ENCODE measurements at places on chromosomes 11 and 22. TPM values are rescaled to one million over a fixed set of nuclear protein-coding genes. Genes with fewer than 3 reads are reported as not detected.

DNA sequence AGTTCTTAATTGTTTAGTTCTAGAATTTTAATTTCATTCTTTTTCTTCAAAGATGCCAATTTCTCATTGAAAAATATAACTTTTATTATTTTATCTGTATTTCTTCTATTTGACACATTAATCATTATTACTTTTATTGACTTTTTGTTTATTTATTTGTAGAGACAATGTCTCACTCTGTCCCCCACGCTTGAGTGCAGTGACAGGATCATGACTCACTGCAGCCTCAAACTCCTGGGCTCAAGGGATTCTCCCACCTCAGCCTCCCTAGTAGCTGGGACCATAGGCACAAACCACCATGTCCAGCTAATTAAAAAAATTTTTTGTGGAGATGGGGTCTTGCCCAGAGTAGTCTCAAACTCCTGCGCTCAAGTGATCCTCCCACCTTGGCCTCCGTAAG, 30.3 kb upstream of the FBLN1 start:
- no peak overlapping the region for H3K27ac ChIP-seq
- H3K27me3 ChIP-seq, result no peaks in the 10 kb centered on the region
- H3K36me3 ChIP-seq, result no peaks in the 10 kb centered on the region
- no peak for DNase-seq
- H3K4me1 ChIP-seq, result no peaks in the 10 kb centered on the region

DNA sequence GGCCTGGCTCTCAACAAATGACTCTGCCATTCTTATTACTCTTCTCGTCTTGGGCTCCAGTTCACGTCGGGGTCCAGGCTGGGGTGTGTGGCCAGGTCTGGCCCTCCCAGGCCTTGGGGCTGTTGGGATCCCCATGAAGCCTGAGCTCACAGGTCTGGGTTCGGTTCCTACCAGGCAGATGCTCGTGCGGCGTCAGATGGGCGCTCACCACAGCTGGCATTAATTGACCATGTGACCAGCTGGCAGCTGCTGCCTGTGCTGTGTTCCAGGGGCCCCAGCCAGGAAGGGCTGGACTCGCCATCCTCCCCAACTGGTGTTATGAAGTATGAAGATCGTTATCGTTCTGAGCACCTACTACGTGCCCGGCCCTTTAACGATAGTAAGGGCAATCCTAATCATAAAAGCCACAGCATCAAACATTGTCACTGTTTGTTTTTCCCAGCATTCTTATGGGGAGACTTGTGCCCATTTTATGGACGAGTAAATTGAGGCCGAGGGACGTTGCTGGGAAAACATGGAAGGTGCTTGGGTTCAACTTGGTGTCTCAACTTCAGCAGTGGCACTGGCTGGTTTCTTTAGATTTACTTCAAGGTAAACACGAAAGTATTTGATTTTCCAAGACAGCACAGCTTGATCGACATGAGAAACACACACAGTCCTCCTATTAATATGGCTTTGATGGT, 26.8 kb upstream of the CACNG2 start:
- H3K27me3 ChIP-seq, result no peaks in the 10 kb centered on the region
- no peaks in the 10 kb centered on the region for H3K4me1 ChIP-seq
- no peaks in the 10 kb centered on the region for H3K36me3 ChIP-seq
- no peak overlapping the region for H3K4me3 ChIP-seq
- H3K27ac ChIP-seq, result no peak overlapping the region

- H3K27ac ChIP-seq, result peak overlapping the region; percentile 75
- peaks cover 63% of the 10 kb centered on the region for H3K4me1 ChIP-seq
- no peaks in the 10 kb centered on the region for H3K27me3 ChIP-seq
- DNase-seq, result no peak
Measured at GRCh38 chr22:40218152-40218551, 40.4 kb downstream of the TNRC6B start.

Gene RAG2
- polyA plus RNA-seq, result not detected

GRCh38 chr22:50528682-50529415, 963 bp downstream of the TYMP start:
- H3K4me1 ChIP-seq, result peaks cover 71% of the 10 kb centered on the region
- no peaks in the 10 kb centered on the region for H3K36me3 ChIP-seq
- DNase-seq, result peak; percentile 17
- H3K27me3 ChIP-seq, result no peaks in the 10 kb centered on the region
- peak overlapping the region; percentile 96 for H3K27ac ChIP-seq
- no peak overlapping the region for H3K4me3 ChIP-seq

DNA sequence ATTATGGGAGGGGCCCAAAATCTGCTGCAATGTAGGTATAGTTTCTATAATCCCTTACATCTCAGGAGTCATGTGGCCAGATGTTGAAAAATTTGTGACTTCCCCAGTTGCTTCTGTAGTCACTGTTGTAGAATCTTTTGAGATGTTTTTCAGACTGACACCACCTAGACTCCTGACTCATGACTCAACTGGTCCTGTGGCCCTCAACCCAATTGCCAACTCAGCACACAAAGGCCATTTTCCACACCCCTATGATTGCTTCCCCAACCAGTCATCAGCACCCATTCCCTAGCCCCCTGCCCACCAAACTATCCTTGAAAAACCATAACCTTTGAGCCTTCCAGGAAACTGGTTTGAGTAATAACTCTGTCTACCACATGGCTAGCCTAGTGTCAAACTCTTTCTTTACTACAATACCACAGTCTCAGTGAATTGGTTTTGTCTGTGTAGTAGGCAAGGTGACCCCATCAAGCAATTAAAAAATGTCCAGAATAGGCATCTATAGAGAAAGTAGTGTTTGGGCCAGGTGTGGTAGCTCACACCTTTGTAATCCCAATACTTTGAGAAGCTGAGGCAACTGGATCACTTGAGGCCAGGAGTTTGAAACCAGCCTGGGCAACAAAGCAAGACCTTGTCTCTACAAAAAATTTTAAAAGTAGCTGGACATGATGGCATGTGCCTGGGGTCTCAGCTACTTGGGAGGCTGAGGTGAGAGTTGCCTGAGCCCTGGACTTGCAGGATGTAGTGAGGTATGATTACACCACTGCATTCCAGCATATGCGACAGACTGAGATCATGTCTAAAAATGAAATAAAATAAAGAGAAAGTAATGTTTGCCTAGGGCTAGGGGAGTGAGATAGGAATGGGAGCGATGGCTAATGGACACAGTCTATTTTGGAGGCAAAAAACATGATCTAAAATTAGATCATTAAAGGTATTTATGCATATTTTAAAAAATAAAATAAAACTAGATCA, 24.1 kb upstream of the FEZ1 start:
- H3K36me3 ChIP-seq, result no peaks in the 10 kb centered on the region
- H3K4me3 ChIP-seq, result no peak overlapping the region
- H3K27me3 ChIP-seq, result no peaks in the 10 kb centered on the region
- H3K4me1 ChIP-seq, result peaks cover 1% of the 10 kb centered on the region

- H3K4me3 ChIP-seq, result no peak overlapping the region
- H3K36me3 ChIP-seq, result no peaks in the 10 kb centered on the region
- no peak for DNase-seq
Measured at GRCh38 chr22:28766628-28767027, 5.9 kb upstream of the CCDC117 start.

- peak; percentile 63 for DNase-seq
- H3K27ac ChIP-seq, result peak overlapping the region; percentile 89
- peak overlapping the region; percentile 91 for H3K4me3 ChIP-seq
- peaks cover 26% of the 10 kb centered on the region for H3K4me1 ChIP-seq
Measured at GRCh38 chr11:118434123-118434552, 2.2 kb upstream of the KMT2A start.

- no peak overlapping the region for H3K27ac ChIP-seq
- H3K36me3 ChIP-seq, result no peaks in the 10 kb centered on the region
- no peak for DNase-seq
- H3K4me1 ChIP-seq, result no peaks in the 10 kb centered on the region
Measured at GRCh38 chr22:44995715-44996114, 14.1 kb downstream of the PHF21B start.

Gene STK33
- polyA plus RNA-seq, result not detected

Gene NTM
- polyA plus RNA-seq, result not detected

GRCh38 chr22:36552289-36552688, 23.3 kb upstream of the EIF3D start:
- no peak overlapping the region for H3K4me3 ChIP-seq
- no peaks in the 10 kb centered on the region for H3K36me3 ChIP-seq
- peaks cover 4% of the 10 kb centered on the region for H3K27me3 ChIP-seq
- no peak overlapping the region for H3K27ac ChIP-seq
- DNase-seq, result no peak

Gene MYEOV
- polyA plus RNA-seq, result not detected

- DNase-seq, result no peak
- no peak overlapping the region for H3K4me3 ChIP-seq
- no peak overlapping the region for H3K27ac ChIP-seq
- H3K4me1 ChIP-seq, result no peaks in the 10 kb centered on the region
Measured at GRCh38 chr11:83303316-83303715, 17.1 kb upstream of the CCDC90B start.

- no peaks in the 10 kb centered on the region for H3K27me3 ChIP-seq
- H3K4me1 ChIP-seq, result no peaks in the 10 kb centered on the region
- DNase-seq, result no peak
- H3K36me3 ChIP-seq, result no peaks in the 10 kb centered on the region
- H3K27ac ChIP-seq, result no peak overlapping the region
Measured at GRCh38 chr22:42400811-42401534, 31.2 kb downstream of the NFAM1 start.

GRCh38 chr11:134503100-134503499, 91.1 kb upstream of the B3GAT1 start:
- H3K27ac ChIP-seq, result no peak overlapping the region
- H3K36me3 ChIP-seq, result no peaks in the 10 kb centered on the region
- DNase-seq, result no peak
- no peaks in the 10 kb centered on the region for H3K27me3 ChIP-seq
- no peak overlapping the region for H3K4me3 ChIP-seq
- H3K4me1 ChIP-seq, result no peaks in the 10 kb centered on the region

GRCh38 chr11:10352921-10353550, 48.2 kb downstream of the ADM start:
- no peak overlapping the region for H3K4me3 ChIP-seq
- H3K27me3 ChIP-seq, result peaks cover 12% of the 10 kb centered on the region
- H3K36me3 ChIP-seq, result no peaks in the 10 kb centered on the region
- H3K27ac ChIP-seq, result no peak overlapping the region
- no peak for DNase-seq
- H3K4me1 ChIP-seq, result no peaks in the 10 kb centered on the region

Gene PATE2
- not detected for polyA plus RNA-seq

- H3K27ac ChIP-seq, result no peak overlapping the region
- H3K4me1 ChIP-seq, result no peaks in the 10 kb centered on the region
- no peak overlapping the region for H3K4me3 ChIP-seq
- H3K36me3 ChIP-seq, result no peaks in the 10 kb centered on the region
Measured at GRCh38 chr11:103676413-103676812, 360.0 kb upstream of the DDI1 start.

GRCh38 chr22:44891293-44891747, 118.5 kb downstream of the PHF21B start:
- no peaks in the 10 kb centered on the region for H3K36me3 ChIP-seq
- H3K27ac ChIP-seq, result no peak overlapping the region
- no peak for DNase-seq
- H3K27me3 ChIP-seq, result no peaks in the 10 kb centered on the region
- no peaks in the 10 kb centered on the region for H3K4me1 ChIP-seq

DNA sequence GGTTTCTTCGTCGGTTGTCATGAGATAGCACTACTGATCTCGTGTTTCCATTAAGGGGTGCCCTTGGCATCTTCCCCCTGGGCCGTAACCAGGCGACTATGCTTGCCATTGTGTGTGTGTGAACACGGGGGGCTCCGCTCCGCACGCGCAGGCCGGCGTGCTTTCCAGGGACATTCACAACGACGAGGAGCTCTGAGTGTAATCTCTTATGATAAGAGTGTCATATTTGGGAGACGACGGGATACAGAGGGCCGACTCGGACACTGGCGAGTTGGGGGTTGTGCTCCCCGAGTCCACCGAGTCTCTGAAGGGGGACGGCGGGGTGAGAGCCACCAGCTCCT, 170.9 kb upstream of the CTSC start:
- no peaks in the 10 kb centered on the region for H3K36me3 ChIP-seq
- H3K4me3 ChIP-seq, result no peak overlapping the region
- peaks cover 11% of the 10 kb centered on the region for H3K4me1 ChIP-seq
- peaks cover 42% of the 10 kb centered on the region for H3K27me3 ChIP-seq
- no peak overlapping the region for H3K27ac ChIP-seq

- no peak overlapping the region for H3K27ac ChIP-seq
- H3K27me3 ChIP-seq, result no peaks in the 10 kb centered on the region
- no peaks in the 10 kb centered on the region for H3K4me1 ChIP-seq
Measured at GRCh38 chr11:83862691-83863090, 576.5 kb upstream of the CCDC90B start.

GRCh38 chr11:133506551-133507094, 25.7 kb downstream of the OPCML start:
- no peak overlapping the region for H3K4me3 ChIP-seq
- no peaks in the 10 kb centered on the region for H3K4me1 ChIP-seq
- H3K27me3 ChIP-seq, result no peaks in the 10 kb centered on the region

Gene GLYATL1
- not detected for polyA plus RNA-seq

DNA sequence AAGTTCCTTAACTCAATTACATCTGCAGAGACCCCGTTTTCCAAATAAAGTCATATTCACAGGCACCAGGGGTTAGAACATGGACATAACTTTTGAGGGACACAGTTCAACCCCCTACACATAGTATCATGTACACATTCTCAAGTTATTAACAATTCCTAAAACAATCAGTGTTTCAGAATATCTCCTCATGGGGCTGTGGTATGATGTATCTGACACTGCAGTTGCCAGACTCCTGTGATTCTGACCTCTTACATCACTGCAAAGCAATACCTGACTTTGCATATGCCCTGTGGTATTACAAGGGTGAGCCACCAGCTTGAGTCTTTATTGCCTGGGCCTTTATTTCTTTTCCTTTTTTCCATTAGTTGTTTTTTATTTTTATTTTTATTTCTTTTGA, 141.7 kb downstream of the COMMD9 start:
- no peak overlapping the region for H3K4me3 ChIP-seq
- no peaks in the 10 kb centered on the region for H3K36me3 ChIP-seq
- no peaks in the 10 kb centered on the region for H3K27me3 ChIP-seq
- no peaks in the 10 kb centered on the region for H3K4me1 ChIP-seq
- no peak for DNase-seq

GRCh38 chr11:131624531-131624930, 254.1 kb downstream of the NTM start:
- no peaks in the 10 kb centered on the region for H3K27me3 ChIP-seq
- DNase-seq, result no peak
- no peak overlapping the region for H3K4me3 ChIP-seq
- H3K4me1 ChIP-seq, result no peaks in the 10 kb centered on the region

DNA sequence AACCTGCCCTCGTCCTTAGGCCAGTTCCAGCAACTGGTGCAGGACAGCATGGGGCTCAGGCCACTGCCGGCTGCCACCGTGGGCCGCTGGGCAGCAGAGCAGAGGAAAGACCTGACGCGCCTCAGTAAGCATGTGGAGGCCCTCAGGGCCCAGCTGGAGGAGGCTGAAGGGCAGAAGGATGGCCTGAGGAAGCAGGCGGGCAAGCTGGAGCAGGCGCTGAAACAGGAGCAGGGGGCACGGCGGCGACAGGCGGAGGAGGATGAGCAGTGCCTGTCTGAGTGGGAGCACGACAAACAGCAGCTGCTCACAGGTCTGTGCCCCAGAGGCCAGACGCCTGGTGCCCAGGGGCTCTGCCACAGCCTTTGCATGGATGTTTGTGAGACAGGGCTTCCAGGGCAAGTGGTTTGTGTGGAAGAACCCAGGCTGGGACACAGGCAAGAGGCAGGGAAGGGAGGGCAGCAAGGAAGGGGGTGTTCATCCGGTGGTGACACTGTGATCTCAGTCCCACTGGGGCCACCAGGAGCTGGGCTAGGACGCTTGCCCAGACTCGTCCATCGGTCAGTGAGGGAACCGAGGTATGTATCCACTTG, 13.9 kb downstream of the CCDC157 start:
- H3K4me3 ChIP-seq, result no peak overlapping the region
- H3K27ac ChIP-seq, result no peak overlapping the region
- no peaks in the 10 kb centered on the region for H3K36me3 ChIP-seq
- H3K27me3 ChIP-seq, result no peaks in the 10 kb centered on the region
- DNase-seq, result no peak

Gene TPP1
- polyA plus RNA-seq, result 139 TPM
